ENCODE measurements at places on chromosomes 16 and 17.

GRCh38 chr16:57185446-57185944, 344 bp downstream of the PSME3IP1 start:
- peak; percentile 52 for DNase-seq

DNA sequence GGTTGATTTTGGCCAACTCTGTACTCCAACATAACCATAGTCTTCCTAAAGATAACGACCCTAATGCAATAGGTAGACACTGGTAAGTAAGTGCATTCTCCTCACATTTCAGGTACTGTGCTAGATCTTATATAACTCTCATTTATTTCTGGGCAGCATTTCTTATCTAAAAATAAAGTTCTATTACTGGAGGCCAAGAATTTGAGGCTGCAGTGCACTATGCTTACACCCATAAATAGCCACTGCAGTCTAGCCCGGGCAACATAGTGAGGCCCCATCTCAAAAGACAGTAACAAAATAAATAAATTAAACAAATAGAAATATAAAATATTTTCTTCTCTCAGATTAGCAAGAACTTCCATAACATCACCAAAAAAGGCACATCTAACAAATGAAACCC, 12.7 kb downstream of the CLEC3A start:
- DNase-seq = no peak

DNA sequence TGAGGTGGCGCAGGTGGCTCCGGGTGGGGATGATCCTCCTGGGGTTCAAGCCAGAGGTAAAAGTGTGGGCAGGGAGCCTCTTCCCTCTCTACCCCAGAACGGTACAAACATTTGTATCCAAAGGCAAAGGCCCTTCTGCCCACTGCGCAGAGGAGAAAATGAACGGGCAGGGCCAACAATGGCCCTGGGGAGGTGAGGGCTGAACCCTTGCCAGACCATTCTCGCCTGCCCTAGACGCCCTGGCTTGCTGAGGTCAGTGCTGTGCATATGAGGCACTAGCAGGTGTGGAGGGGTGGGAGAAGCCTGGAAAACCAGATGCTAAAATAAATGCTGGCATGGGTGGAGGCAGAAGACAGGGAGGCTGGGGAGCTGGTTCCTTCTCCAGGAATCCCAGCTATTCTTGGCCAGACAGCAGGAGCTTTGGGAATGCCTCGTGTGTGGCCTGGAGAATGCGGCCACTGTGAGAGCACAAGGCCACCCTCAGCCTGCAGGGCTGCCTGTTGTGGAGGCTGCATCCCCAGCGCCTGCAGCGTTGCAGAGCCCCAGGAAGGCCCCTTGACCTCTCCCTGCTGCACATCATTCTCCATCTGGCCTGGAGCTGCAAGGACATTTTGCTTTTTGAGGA, 4.5 kb downstream of the C17orf50 start:
- DNase-seq = no peak

- no peak for DNase-seq
These were observed 25.8 kb downstream of the STAT3 start for GRCh38 chr17:42362245-42362961.

- no peak for DNase-seq
These were observed 619.9 kb upstream of the SOX9 start for GRCh38 chr17:71500761-71501555.

GRCh38 chr17:17131839-17132238, 74.3 kb downstream of the PLD6 start:
- DNase-seq = no peak
